ENCODE measurements at places on chromosomes 2 and 18.
A peak's percentile ranks its signal among the peaks of the same experiment; 100 is the strongest.

- no peak for DNase-seq
Observed at GRCh38 chr2:156536534-156536933, 100.4 kb downstream of the GPD2 start.

- no peak for DNase-seq
Observed at GRCh38 chr2:166881177-166881576, 7.1 kb upstream of the XIRP2 start.

DNA sequence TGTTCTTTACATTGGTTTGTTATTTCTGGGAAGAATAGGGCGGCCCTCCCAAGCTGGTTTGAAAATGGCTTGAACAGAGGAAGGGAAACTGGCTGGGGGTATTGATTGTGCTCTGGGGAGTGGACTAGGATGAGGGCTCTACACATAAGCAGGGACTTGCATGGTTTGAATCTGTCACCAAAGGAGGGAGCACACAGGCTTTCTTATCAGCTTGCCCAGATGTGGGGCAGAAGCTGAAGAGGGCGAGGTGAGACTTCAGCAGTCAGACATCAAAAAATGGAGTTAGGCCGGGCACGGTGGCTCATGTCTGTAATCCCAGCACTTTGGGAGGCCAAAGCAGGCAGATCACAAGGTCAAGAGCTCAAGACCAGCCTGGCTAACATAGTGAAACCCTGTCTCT, 7.2 kb upstream of the RAB12 start:
- no peak for DNase-seq

GRCh38 chr2:95342556-95343320, 45.6 kb downstream of the KCNIP3 start:
- DNase-seq: no peak

GRCh38 chr18:11008505-11008904, 140.9 kb downstream of the PIEZO2 start:
- no peak for DNase-seq

DNA sequence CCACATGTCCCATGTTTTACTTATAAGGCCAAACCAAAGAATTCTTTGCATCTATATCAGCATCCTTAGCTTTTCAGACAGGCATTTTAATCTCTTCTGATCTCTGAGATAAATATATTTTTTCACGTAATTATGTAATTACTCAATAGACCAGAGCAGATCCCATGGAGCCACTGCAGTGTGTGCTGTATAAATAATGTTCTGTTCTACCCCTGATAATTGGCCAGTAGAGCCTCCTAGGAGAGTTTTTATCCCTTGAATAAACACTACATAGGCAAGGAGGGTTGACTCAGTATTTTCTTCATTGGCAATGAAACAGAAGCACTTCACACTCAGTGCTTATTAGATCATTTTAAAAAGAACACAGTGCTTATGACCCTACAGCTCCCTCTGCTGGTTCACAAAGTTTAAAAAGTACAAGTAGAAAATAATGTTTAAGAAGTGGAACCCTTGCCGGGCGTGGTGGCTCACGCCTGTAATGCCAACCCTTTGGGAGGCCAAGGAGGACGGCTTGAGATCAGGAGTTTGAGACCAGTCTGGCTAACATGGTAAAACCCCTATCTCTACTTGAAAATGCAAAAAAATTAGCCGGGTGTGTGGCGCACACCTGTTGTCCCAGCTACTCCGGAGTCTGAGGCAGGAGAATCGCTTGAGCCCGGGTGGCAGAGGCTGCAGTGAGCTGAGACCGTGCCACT, 91.9 kb downstream of the PPP1R1C start:
- DNase-seq: peak; percentile 82

DNA sequence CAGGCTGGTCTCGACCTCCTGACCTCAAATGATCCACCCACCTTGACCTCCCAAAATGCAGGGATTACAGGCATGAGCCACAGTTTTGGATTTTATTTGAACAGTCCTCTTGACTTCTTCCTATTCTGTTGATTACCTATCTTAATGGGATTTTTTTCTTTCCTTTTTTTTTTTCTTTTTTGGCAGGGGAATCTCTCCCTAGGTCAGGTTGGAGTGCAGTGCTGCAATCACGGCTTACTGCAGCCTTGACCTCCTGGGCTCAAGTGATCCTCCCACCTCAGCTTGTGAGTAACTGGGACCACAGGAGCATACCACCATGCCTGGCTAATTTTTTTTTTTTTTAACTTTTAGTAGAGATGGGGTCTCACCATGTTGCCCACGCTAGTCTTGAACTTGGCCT, 2.8 kb downstream of the MTHFD2 start:
- DNase-seq: no peak

GRCh38 chr2:38652431-38653273, 13.3 kb upstream of the GALM start:
- DNase-seq: no peak

DNA sequence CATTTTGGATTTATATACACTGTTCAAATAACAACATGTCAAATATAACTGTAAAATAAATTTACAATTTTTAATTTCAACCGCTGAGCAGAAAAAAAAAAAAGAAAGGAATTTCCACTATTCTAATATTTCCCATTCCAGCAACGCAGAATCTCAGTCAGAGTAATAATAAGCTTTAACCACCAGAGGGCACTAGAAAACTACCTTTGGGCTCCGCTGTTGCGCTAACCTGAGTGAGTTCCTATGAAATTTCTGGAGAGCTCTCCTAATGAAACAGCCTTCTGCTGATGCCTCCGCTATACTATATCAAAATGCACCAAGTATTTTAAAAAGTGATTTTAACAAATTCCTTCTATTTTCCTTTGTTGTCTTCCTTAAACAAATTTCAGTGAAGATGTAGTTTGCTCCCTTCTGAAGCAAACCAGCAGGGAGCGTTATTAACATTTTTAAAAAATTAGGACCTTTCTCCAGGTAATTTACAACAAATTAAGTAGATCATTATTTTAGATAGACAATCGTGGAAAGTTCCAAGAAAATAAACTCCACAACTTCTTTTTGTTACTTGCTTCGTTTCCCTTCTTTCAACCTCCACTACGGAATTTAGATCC, 23.0 kb downstream of the ERMN start:
- no peak for DNase-seq

DNA sequence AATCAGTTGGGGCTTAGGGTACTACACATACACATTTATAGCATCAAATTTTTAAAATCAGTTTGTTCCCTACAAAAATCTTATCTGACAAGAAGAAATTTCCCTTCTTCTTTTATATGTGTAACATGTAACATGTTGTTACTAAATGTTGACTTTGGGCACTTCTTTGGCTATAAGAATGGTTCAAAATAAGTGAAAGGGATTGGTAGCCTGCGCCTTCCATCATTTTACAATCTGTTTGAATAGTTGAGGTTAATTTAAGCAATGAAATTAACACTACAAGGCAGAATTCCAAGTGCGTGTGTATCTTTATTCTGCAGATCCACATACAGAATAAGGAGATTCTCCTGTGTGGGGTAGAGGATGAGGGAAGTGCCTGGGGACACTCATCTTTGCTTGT, 30.2 kb upstream of the SPP2 start:
- no peak for DNase-seq

DNA sequence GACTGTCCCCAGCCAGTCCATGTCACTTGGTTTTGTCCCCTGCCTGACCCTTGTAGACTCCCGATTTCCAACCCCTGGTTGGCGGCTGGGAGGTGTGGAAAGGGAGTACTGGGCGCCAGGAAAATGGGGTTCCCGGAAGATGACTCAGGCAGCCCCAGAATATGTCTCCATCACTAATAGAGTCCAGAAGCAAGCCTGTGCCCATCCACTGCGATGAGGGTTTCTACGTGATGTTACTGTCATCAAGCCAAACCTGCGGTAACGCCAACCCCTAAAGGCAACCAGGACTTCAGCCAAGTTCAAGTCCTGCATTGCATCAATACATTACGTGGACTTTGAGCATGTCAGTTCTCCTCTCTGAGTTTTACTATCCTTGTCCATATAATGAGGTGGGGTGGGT, 62.0 kb upstream of the TAF1B start:
- no peak for DNase-seq

DNA sequence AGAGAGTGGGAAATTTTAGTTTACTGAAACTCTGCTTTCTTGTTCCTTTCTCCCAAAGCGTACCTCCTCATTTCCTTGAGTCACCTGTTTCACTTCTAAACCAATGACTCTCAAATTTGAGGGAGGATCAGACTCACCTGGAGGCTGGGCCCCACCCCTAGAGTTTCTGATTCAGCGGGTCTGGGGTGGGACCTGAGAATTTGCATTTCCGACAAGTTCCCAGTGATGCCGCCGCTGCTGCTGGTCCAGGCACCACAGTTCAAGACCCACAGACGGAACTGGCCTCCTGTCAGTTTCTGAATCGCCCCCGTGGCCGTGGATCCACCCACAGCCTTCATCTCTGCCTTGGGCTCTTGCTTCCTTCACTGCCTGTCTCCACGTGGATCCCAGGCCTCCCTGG, 44.9 kb upstream of the PELI1 start:
- DNase-seq: no peak

Measured in non-pigmented ciliary epithelial cell (primary cell).